ENCODE measurements at places on chromosomes 5 and 9.
A peak's percentile ranks its signal among the peaks of the same experiment; 100 is the strongest.

DNA sequence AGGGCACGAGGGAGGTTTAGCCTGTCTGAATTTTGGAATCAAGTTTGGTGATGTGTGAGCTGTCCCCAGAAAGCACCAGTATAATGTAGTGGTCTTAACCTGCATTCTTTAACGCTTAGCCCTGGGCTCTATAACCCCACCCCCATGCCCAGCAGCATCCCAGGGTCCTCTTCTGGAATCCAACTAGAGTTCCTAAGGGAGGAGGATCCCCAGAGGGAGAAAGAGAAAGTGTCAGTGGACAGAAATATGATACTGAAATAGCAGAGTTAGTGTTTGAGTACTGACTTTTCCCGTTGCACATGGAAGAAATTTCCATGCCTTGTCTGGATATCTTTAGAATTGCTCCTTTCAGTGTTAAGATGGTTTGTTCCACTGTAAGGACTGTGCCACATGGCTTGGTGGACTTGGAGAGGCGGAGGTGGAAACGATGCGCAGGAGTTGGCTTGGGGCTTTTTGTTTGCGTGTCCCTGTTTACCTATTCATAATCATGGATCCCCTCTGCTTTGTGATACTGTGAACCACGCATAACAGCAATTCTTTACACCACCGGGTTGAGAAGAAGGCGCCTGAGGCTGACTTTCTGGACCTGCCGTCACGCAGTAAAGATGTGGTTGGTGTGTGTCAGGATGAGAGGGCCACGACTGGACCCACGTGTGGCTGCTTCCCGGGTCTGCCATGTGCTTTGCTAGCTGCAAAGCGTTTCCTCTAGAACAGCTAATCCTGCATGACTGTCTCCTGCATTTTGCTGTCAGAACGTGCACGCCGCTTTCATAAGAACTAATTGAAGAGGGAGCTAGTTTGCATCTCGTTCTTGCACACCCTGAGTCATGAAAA is 142.3 kb downstream of the SMARCA2 start:
- DNase-seq, result peak; percentile 81

DNA sequence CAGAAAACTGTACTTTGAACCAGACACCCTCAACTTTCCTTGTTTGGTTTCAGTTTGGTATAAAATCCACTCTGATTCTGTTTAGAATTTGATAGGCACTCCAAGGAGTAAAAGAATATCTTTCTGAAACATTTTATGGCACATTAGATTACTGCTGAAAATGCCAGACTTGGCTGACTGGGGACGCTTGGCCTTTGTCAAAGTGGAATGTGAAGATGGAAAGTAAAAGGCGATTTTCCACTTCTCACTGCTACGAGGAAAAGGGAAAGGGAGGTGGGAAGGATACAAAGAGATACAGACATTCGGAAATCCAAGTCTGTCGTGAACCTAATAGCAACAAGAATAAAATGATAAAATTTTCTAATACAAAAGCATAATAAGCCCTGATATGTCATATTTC is 203.9 kb downstream of the DMRT2 start:
- DNase-seq, result no peak

DNA sequence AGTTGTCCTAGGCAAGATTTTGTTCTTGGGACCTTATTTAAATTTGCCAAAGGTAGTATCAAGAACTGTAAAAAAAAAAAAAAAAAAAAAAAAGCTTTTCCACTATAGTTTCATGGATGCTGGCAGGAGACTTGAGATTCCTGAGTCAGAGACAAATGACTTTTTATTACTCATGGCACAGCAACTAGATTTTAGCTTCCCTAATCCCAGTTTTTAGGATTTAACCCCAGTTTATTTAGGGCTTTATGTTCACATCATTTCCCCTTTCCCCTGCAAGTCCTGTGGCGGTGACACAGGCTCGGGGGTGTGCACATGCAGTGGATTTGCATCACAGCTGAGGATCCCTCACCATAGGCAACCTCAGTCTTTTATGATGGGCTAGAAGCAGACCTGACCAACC is 144.9 kb downstream of the GOLPH3 start:
- DNase-seq, result no peak

DNA sequence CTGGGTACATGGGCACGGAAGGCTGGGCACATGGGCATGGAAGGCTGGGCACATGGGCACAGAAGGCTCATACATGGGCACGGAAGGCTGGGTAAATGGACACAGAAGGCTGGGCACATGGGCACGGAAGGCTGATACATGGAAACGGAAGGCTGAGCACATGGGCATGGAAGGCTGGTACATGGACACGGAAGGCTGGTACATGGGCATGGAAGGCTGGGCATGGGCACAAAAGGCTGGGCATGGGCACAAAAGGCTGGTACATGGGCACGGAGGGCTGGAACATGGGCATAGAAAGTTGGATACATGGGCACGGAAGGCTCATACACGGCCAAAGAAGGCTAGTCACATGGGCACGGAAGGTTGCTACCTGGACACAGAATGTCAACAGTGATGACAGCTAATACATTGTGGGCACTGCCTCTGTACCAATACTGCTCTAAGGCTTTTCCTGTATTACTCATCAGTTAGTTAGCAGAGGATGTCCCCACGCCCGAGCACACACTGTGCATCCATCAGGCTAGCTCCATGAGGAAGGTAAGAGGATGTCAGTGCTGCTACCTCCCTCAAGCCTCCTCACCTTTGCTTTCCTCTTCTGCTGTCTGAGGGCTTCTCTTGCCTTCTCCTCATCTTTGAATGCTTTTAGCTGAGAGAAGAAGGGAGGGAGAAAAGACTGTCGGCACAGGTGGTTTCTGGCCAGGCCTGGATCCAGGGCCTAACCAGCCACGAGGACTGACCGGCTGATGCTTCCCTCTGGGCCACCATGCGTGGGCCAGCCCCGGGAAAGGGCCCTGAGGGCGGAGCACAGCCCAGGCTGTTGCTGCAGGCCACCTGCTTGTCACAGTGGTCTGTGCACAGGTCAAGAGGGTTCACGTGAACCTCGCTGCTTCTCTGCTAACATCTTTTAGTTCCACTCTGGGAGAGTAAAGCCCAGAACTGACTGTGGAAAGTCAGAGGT is 14.3 kb downstream of the GPX3 start:
- DNase-seq, result no peak

DNA sequence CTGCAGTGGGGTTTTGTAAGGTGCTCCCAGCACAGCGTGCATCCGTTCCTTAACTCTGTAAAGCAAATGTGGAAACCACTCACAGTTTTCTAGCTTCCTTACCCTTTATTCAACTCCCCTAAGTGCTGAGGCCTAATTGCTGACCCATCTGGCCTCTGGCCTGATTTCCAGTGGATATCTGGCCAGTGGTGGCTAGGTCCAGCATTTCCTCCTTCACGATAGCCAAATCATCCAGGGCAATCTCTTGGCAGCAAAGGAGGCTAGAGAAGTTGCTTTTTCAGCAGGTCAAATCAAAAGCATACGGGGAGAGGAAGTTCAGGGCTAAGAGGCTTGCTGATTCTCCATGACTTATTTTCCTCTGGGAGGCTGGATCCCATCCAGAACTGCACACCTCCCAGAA is 286.3 kb upstream of the VLDLR start:
- no peak for DNase-seq

DNA sequence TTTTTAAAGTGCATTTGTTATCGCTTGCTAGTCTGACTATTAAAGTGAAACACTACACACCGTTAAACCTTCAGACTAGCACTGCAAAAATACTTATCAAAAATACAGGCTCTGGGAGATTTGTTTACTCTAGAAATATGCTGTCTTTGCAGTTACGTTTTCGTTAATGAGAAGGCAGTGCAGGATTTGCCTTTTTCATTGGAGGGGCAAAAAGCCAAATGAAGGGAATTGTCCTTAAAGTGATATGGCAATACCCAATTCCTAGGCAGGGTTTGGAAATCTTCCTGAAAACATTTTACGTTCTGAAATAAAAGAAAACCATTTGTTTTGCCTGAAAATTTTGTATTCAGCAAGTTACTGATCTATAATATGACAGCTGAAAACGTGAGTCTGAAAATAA is 1800.2 kb downstream of the MAT2B start:
- no peak for DNase-seq

DNA sequence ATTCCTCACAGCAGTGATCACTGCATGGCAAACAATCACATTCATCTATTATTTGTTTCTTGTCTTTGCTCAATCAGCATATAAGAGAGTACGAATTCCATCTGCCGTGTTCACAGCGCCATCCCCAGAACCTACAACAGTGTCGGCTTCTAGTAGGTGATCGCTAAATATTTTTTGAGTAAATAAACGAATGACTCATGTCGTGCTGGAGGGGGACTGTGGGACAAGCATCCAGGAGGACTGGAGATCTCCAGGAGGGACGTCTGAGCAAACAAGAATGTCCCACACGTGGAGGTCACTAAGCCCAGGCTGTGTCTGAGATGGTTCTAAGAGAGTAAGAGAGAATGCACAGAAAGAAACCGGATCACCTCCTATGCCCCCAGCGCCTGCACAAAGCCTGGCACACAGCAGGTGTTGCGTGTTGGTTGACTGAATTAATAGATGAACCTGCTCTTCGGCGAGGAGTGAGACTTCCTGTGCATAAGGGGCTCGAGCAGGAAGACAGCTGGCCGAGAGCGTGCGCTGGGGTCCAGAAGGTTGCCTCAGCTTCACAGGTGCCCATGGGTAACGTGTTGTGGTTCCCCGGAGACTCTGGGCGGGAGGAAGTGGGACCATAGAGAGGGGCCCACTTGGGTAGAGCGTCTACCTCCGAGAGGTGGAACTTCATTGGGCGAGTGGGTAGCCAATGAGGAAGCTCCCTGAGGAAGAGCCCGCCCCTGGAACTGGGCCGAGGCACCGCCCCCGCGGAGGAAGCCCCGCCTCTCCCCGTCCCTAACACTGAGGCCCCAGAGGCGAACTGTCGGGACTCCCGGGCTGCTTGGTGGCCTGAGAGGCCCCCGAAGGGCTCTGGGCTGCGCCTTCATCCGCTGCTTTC is 193.0 kb downstream of the MELK start:
- peak; percentile 93 for DNase-seq

DNA sequence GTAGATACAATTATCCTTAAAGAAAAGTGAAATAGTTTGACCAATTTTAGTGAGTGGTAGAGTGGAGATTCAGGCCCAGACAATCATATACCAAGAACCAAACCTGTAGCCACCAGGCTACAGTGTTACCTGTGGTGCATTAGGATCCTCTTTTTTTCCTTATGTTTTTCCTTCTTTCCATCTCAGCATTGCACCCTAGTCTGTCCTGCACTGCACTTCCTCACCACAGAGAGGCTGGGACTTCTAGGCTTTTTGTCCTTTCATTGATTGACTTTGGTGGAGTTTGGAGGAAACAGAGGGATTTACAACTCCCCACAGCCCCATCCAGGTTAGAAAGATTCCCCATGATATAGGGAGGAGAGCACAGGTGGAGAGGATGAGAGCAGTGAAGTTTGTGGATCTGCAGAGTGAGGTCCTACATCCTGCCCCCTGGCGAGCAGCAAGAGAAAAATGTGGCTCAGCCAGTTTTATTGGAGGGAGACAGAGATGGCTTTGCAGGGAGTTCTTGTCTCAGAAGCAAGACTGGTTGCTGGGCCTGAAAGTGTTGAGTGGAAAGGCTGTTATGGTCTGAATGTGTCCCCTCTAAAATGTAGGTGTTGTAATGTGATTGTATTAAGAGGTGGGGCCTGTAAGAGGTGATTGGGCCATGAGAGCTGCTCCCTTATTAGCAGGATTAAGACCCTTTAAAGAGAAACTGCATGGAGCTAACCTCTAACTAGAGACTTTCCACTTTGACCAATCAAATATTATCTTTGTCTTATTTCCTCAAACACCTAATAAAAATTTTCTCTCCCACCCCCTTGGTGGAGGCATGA is 36.2 kb downstream of the KIF4B start:
- DNase-seq, result no peak

DNA sequence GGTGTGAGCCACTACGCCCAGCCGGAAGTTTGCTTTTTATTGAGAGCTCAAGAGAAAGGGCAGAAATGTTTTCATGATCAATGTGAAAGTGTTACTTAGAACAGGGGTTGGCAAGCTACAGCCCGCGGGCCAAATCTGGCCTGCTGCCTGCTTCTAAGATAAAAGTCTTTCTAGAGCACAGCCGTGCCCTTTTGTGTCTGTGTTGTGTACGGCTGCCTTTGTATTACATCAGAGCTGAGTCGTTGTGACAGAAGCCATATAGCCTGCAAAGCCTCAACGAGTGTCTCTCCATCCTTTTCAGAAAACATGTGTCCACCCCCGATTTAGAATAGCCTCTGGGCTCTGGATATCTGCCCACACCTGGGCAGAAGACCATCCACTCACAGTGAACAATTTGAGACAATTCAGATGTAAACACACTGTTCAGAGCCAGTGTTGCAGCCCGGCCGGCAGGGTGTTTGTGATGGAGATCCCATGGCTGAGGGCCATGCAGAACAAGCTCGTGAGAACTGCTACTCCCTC is 28.8 kb downstream of the AK8 start:
- DNase-seq, result no peak

DNA sequence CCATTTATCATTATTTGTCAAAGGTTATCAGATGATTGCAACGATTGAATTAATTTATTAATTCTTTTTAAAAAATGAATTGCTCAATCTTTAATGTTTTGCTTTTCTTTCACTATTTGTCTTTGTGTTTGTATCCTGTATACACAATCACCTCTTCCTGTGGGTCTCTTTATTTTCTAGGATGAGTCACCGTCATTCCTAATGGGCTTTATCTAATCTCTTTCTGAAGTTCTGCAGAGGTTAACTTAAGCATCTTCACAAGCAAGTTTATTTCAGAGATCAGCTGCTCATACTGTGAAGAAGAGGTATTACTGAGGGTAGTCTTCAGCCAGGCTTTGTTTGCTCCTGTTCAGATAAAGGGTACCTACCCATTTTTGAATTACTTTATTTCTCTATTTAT is 323.9 kb downstream of the NNT start:
- DNase-seq, result no peak

DNA sequence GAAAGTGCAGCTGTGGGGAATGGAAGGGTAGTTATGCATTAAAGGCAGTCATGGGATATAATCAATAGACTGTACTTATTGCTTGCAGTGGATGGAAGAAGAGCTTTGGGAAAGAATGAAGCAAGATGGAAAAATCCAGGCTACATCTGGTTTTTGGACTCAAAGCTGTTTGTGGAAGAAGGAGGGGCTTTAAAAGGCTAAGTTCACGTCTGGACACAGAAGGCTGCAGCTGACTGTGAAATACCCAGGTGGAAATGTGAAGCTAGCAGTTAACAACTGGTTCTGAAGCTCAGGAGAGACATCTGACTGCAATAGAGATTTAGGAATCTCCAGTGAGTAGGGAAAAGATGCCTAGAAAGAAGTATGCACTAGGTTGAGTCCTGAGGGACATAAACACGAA is 43.2 kb upstream of the TIMD4 start:
- no peak for DNase-seq

- DNase-seq, result no peak
These were observed 180.7 kb downstream of the TARS1 start for GRCh38 chr5:33621514-33621913.

GRCh38 chr5:147084702-147085101 is 150.1 kb upstream of the STK32A start:
- no peak for DNase-seq

DNA sequence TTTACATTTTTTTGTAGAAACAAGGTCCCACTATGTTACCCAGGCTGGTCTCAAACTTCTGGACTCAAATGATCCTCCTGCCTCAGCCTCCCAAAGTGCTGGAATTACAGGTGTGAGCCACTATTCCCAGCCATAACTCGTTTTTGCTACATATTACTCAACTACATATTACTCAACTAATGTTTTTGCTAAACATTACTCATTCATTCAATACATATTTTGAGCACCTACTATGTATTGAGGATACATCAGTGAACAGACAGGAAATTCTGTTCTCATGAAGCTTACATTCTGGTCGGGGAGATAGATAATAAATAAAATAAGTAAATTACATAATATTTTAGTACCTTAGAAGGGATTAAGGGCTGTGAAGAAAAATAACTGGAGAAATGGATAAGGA is 34.9 kb upstream of the STOM start:
- no peak for DNase-seq
